ENCODE measurements at places on chromosomes 11 and 22. TPM values are rescaled to one million over a fixed set of nuclear protein-coding genes. Genes with fewer than 3 reads are reported as not detected.

The MARK2 gene
- total RNA-seq, result 20.9 TPM

The YPEL1 gene
- total RNA-seq, result 26.9 TPM

The SLC5A1 gene
- 0.82 TPM for total RNA-seq

The CFAP68 gene
- total RNA-seq, result 14.3 TPM

The TBX10 gene
- total RNA-seq, result not detected

The RHOD gene
- 8.1 TPM for total RNA-seq

The CNGA4 gene
- 0.27 TPM for total RNA-seq

The KLHL22 gene
- total RNA-seq, result 62.0 TPM

The GRAMD1B gene
- 92.0 TPM for total RNA-seq

The RTN4R gene
- total RNA-seq, result 9.7 TPM

The TRIM29 gene
- total RNA-seq, result 44.5 TPM

The UCP3 gene
- 1.6 TPM for total RNA-seq

The P4HA3 gene
- total RNA-seq, result 4.3 TPM

The ARHGAP32 gene
- 56.8 TPM for total RNA-seq

The GAL gene
- total RNA-seq, result not detected

The MS4A10 gene
- total RNA-seq, result not detected

The PANX2 gene
- 2.4 TPM for total RNA-seq

The ROM1 gene
- total RNA-seq, result 86.4 TPM

The GGTLC3 gene
- not detected for total RNA-seq

The CCDC87 gene
- total RNA-seq, result 0.38 TPM

The SBF2 gene
- 90.7 TPM for total RNA-seq

The MMP7 gene
- 9.1 TPM for total RNA-seq

The C22orf42 gene
- total RNA-seq, result not detected

The CHADL gene
- total RNA-seq, result 6.0 TPM

The TSSC4 gene
- total RNA-seq, result 24.1 TPM

The PLET1 gene
- not detected for total RNA-seq

The NF2 gene
- total RNA-seq, result 40.9 TPM

The CTSW gene
- 0.77 TPM for total RNA-seq

The MYOD1 gene
- total RNA-seq, result 2.4 TPM

The MACROD1 gene
- total RNA-seq, result 22.4 TPM

The TMEM45B gene
- not detected for total RNA-seq

The HORMAD2 gene
- 1.6 TPM for total RNA-seq

The SERPING1 gene
- 31.2 TPM for total RNA-seq

The C1QTNF4 gene
- 18.5 TPM for total RNA-seq

The MRPL23 gene
- 33.5 TPM for total RNA-seq

The GGT5 gene
- 13.2 TPM for total RNA-seq

The NXPE4 gene
- total RNA-seq, result not detected

The APOA1 gene
- 0.60 TPM for total RNA-seq

The CASP5 gene
- total RNA-seq, result not detected

The BRSK2 gene
- total RNA-seq, result 50.6 TPM

The TSG101 gene
- total RNA-seq, result 108 TPM

The BCO2 gene
- total RNA-seq, result 16.1 TPM

The STK33 gene
- total RNA-seq, result 36.1 TPM

The TRIM49B gene
- not detected for total RNA-seq

The MS4A15 gene
- total RNA-seq, result not detected

The RASGRP2 gene
- total RNA-seq, result 10.9 TPM

The CLMP gene
- total RNA-seq, result 39.9 TPM

The MS4A7 gene
- total RNA-seq, result 8.8 TPM

The CDCA5 gene
- total RNA-seq, result 3.7 TPM

The ZNHIT2 gene
- total RNA-seq, result 6.6 TPM

The FXYD6 gene
- total RNA-seq, result 103 TPM

The KCNJ11 gene
- total RNA-seq, result 5.2 TPM

The VSIG10L2 gene
- total RNA-seq, result not detected

The SCN4B gene
- total RNA-seq, result 5.9 TPM
